ENCODE measurements at places on chromosomes 3 and 15. TPM values are rescaled to one million over a fixed set of nuclear protein-coding genes. Genes with fewer than 3 reads are reported as not detected.

The RAB5A gene
- 59.8 TPM for total RNA-seq

The SUCNR1 gene
- total RNA-seq = not detected

The ANKRD63 gene
- total RNA-seq = not detected

The SLC22A14 gene
- total RNA-seq = not detected

The NRROS gene
- total RNA-seq = 37.5 TPM

The CACNA1D gene
- total RNA-seq = 0.31 TPM

The GNB4 gene
- 10.3 TPM for total RNA-seq

The CPNE9 gene
- total RNA-seq = not detected

The DNAH12 gene
- not detected for total RNA-seq

Data from activated CD8-positive, alpha-beta T cell treated with anti-CD3 and anti-CD28 coated beads, Interleukin-2, amount 10 ng/mL, durations not matched to agents 7 days and 5 days (primary cell).